ENCODE measurements at places on chromosomes 7 and 10.

GRCh38 chr7:128045766-128046165 lies 14.5 kb upstream of the LRRC4 start:
- no peak for DNase-seq

- no peak for DNase-seq
Observed at GRCh38 chr10:132532179-132532578, 5.4 kb upstream of the INPP5A start.

DNA sequence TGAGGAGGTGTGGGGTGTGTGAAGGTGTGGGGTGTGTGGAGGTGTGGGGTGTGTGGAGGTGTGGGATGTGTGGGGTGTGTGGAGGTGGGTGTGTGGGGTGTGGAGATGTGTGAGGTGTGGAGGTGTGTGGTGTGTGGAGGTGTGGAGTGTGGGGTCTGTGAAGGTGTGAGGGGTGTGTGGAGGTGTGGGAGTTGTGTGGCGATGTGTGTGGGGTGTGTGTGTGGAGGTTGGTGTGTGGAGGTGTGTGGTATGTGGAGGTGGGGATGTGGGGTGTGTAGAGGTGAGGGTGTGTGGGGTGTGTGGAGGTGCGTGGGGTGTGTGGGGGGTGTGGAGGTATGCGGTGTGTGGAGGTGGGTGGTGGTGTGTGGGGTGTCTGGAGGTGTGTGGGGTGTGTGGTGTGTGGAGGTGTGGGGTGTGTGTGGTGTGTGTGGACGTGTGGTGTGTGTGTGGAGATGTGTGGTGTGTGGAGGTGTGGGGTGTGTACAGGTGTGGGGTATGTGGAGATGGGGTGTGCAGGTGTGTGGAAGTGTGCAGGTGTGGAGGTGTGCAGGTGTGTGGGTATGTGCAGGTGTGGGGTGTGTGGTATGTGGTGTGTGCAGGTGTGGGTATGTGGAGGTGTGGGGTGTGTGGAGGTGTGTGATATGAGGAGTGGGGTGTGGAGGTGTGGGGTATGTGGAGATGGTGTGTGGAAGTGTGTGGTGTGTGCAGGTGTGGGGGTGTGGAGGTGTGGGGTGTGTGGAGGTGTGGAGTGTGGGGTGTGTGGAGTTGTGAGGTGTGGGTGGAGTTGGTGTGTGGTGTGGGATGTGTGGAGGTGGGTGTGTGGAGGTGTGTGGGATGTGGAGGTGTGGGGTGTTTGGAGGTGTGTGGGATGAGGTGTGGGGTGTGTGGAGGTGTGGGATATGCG lies 34.5 kb downstream of the SPDYE17 start:
- DNase-seq = no peak

- peak; percentile 82 for DNase-seq
Observed at GRCh38 chr7:5694912-5695726, 86.3 kb downstream of the RNF216 start.

DNA sequence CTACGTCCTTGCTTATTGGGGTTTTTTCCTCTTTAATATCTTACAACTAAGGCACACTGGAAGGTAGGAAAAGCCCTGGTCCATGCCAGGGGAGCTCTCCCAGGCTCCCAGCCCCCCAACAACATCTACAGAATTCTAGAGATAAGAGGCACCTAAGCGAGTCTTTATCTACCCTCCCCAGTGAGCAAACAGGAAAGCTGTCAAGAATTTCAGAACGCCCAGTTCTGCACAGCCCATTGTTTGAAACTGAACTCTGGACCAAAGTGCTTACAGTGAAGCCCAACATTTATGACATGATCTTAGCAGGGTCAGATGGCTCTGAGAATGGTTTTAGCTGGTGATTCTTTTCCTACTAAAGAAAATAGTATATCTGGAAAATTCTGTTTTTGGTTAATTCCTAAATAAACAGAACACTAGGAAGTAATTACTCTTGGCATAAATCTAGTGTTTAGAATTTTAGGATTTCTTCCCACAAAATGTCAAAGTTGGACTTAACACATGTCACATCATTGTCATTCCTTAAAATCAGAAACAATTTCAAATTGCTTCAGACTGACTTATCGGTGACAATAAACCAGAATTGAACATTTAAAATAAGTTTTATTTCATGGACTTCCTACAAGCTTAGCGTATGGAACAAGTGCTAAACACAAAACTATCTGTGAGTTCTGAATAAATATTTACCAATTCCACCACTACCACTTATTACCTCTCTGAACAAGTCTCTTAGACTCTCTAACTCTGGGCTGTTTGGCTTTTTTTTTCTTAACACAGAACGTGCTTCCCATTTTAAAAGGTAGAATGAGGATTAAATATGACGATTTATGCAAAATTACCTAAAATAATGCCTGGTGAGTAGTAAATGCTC lies 31.3 kb upstream of the RNF32 start:
- DNase-seq = no peak
